Posterior cingulate gyrus (tissue), 11 donors: ENCODE measurements at places on chromosomes 16 and 17.

DNA sequence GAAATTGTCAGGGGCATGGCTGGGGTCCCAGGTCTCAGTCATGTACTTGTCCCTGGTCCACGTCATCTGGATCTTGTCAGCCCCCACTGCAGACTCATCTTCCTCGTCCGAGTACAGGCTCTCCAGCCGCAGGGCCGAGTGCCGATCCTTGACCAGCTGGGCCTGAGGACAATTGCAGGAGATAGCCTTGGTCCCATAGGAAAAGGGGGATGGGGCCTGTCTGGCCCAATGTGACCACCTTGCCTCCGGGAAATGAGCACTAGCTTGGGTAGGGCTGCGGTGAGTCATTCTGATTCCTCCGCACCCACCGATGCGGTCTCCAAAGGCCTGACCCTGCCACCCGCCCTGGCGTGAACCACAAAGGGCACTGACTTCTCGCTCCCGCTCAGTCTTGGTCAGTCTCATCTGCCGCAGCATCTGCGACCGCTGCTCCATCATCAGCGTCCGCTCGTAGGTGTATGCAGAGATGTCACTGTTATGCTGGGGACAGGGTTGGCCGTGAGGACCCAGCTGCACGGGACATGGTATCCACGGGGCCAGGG is 1.5 kb upstream of the LCAT start:
- no peak for DNase-seq

- no peak for DNase-seq
Measured at GRCh38 chr16:87358250-87358649, 25.3 kb downstream of the FBXO31 start.

GRCh38 chr16:14559809-14560241 is 70.2 kb downstream of the PARN start:
- DNase-seq, result no peak

- DNase-seq, result no peak
Measured at GRCh38 chr16:89090182-89090630, 3.4 kb upstream of the ACSF3 start.

- no peak for DNase-seq
Measured at GRCh38 chr16:87003414-87003755, 313.8 kb downstream of the C16orf95 start.
